ENCODE measurements at places on chromosomes 4 and X. TPM values are rescaled to one million over a fixed set of nuclear protein-coding genes. Genes with fewer than 3 reads are reported as not detected.

EDA2R gene
- 1.2 TPM for total RNA-seq

SMARCA5 gene
- total RNA-seq: 23.3 TPM

SYP gene
- 11.0 TPM for total RNA-seq

TREX2 gene
- total RNA-seq: 9.6 TPM

EDA gene
- 6.1 TPM for total RNA-seq

CT45A8 gene
- not detected for total RNA-seq
